ENCODE measurements at places on chromosomes 4 and X. TPM values are rescaled to one million over a fixed set of nuclear protein-coding genes. Genes with fewer than 3 reads are reported as not detected.

Gene MAP9
- total RNA-seq = 0.32 TPM

DNA sequence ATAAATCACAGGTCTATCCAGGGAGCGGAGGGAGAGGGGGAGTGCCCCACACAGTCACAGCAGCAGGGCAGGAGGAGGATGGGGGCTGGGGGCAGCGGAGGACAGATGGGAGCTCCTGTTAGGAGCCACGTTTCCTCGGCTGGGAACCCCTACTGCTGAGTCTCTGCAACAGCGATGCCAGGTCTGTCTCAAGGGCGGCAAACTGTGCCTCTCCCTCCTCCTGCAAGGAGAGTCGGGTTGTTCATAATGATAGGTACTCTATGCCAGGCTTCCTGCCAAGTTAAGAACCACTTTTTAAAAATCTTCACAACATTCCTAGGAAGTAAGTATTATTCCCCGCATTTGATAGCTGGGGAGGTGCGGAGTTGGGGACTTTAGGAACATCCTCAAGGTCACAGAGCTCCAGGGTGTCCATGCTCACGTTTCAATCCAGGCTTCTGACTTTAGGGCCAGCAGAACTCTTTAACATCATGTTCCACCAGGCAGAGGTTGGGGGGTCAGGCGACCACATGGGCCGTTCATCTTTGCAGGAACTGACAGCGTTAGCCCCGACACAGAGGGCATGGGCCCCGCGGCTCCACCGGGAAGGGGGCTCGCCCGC lies 98.3 kb upstream of the MAML3 start:
- no peak for DNase-seq

Gene MAP3K15
- total RNA-seq = 1.3 TPM

Gene STAP1
- not detected for total RNA-seq

DNA sequence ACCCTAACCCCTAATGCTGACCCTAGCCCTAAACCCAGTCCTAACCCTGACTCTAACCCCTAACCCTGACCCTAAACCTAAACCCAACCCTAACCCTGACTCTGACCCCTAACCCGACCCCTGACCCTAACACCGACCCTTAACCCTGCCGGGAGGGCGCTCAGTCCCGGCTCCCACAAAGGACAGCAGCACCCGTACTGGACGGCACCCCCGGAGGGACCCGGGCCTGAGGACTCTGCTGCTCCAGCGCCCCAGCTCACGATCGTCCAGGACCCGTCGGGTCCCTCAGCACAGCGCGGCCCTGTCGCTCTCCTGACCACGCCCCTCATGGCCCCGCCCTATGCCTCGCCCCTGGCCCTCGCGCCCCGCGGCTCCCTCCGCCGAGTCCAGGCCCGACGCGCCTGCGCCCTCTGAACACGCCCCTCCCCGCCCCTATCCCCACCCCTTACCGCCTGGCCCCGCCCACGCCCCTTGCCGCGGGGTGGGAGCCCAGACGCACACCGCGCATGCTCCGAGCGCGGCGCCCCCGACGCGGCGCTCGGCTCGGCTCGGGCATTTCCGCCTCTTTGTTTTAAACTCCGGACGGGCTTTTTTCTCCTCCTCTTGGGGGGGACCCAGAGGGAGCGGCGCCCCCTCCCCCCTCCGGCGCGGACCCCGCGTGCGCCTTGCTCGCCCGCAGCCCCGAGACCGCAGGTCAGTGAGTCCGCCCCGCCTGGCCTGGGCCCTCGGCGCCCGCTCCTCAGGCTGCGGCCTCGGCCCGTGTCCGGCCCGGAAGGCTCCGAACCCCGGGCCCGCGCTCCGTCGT lies at the start of gene PCGF3:
Gene PCGF3, plus strand, starts transcription at position 555 of the 805 bp plus-strand sequence. CDS start 27,849 bp downstream, outside the sequence.
- DNase-seq = peak; percentile 85

- no peak for DNase-seq
Measured at GRCh38 chrX:41903544-41903943, 19.8 kb downstream of the CASK start.

DNA sequence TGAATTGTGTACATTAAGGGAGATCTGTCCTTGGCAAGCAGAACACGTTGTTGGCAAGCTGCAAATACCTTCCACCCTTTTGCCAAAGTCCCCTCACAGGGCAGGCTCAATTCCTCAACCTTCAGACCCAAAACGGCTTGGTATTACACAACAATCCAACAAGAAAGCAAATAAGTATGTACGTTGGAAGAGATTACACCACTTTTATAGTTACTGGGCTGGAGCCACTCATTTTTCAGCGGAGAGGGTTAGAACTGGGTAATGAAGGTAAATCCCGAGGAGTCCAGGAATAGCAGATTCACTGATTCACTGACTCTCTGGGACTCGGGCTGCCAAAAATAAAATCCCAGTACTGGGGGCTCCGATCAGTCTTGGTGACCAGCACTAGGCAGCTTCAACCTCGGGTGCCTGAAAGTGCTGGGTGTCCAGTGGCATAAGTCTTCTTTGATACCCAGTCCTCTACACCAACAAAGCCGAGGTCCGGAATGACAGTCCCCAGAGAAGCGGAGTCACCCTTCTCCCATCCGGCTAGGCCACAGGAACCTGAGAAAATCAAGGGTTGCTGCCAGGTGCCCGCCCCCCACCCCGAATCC lies 587 bp downstream of the TIMM8A start:
- no peak for DNase-seq

DNA sequence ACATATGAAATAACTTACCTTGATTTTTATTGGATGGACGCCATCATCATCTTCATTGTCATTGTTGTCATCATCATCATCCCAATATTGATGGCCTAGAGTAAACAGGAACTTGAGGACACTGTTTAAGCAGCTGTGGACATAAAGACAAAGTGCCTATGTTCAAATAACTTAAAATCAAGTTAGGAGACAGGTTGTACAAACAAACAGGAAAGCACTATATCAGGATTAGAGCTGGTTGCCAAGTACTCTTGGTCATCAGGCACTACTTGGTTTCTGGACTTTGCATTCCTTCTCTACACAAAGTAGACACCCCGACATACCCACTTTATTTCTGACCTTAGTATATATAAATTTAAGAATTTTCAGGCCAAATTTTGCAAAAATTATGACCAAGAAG lies 608.6 kb downstream of the KLHL13 start:
- no peak for DNase-seq

DNA sequence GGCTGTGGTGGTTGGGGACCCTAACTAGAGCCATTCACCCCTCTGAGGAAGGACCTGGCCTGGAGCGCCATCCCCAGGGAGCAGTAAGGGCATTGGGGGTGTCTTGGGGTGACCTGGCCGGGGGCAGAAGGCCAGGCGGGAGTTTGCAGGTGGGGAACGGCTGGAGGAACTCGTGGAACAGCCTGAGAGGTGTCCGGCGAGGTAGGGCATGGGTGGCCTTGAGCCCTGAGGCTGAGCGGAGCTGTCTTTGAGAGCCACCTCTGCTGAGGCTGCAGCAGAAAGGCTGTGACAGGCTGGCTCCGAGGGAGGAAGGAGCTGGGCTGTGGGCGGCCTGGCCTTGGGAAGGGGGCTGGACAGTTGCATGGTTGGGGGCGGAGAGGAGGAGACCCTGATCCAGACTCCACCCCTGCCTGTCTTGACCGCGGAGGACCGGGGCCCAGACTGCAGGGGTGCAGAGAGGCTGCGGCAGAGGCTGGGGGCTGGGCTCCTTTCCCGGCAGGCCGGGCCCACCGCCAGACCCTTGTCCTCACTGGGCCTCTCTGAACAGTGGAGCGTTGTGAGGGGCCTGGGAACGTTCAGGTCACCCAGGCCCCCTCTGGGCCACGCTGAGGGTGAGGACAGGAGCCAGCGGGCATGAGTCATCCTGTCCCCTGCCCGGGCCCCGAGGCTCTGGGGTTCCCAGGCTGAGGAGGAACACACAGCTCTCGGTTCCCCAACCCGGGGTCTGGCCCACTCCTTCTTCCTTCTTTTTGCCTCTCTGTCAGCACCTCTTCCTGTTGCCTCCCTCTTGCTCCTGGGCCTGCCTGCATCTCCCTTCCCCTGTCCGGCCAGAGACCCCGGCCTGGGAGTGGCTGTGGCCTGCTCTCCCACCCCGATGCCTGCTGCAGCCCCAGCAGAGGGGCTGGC lies 8.1 kb downstream of the SH3BP2 start:
- no peak for DNase-seq
